ENCODE measurements at places on chromosomes 6 and 20.

GRCh38 chr6:12009876-12010634 lies 2.1 kb upstream of the HIVEP1 start:
- DNase-seq = no peak

GRCh38 chr6:74505391-74505790 lies 700.5 kb downstream of the COL12A1 start:
- DNase-seq = no peak

DNA sequence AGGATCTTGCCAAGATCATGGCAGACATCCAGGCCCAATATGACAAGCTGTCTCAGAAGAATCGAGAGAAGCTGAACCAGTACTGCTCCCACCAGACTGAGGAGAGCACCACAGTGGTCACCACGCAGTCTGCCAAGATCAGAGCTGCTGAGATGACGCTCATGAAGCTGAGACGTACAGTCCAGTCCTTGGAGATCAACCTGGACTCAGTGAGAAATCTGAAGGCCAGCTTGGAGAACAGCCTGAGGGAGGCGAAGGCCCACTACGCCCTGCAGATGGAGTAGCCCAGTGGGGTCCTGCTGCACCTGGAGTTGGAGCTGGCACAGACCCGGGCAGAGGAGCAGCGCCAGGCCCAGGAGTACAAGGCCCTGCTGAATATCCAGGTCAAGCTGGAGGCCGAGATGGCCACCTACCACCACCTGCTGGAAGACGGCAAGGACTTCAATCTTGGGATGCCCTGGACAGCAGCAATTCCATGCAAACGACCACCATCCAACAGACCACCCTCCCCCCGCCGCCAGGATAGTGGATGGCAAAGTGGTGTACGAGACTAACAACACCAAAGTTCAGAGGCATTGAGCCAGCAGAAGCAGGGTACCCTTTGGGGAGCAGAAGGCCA lies 44.7 kb upstream of the GRM4 start:
- no peak for DNase-seq

DNA sequence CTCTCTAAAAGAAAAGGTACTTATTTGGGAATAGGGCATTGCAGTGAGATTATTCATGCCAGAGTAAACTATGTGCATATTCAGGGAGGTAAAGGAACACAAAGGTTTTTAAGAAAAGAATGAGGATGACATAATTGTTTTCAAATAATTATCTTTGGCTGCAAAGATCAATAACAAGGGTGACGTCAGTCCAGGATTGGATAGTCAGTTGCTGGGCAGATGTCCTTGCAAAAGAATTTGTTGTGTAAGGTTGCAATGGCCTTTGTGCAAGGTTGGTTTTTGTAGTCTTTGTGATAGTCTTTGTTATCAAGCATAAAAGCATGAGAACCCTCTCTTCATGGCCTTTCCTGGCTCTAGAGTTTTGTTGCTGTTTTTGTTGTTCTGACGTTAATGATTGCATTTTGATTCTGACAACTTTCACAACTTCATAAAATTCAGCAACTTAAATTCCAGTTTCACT lies 17.7 kb downstream of the LOC128125822 start:
- DNase-seq = no peak

DNA sequence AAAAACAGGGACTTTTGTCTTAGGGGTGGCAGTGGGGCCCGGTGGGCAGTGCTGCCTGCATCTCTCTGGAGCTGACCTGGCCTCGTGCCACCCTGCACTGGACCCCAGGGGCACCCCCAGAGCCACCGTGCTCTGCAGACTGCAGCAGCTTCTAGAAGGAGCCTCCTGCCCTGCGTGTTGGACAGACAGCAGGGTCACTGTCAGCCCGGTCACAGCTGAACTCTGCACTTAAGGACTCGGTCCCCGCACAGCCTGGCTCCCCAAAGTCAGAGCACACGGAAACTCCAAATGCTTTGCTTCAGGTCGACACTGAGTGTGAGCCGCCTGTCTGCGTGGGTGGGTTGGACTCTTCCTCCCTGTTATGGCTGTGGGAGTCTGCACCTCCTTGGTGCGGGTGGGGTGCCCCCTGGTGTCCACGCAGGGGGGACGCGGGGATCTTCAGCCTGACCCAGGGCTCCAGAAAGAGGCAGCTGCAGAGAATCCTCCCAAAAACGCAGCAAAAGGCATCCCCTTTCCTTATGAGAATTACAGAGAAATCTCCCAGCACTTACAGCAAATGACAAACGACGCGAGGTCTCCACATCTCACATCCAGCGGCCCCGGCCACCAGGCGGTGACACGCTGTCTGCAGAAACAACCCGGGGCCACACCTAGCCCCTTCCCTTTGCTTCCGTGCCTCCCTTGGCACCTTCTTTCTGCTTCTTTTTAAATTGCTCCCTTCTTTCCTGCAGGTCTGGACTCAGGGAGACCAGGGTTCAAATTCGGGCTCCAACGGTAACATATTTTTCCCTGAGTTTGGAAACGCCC lies 36.3 kb upstream of the DACT2 start:
- peak; percentile 17 for DNase-seq

DNA sequence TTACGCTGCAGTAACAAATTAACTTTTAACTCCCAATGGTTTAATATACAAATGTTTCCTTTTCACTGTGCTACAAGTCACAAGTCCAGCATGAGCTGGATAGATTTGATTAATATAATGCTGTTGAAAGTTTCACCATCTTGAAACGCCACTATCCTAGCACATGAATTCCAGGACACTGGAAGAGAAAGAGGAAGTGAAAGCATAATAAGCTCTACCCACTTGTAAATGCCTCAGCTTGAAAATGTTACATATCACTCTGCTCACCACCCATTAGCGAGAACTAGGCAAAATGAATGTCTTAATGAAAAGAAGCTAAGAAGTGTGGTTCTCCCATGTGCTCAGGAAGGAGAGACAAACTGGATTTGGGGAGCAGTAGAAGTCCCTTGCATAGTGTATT lies 46.9 kb downstream of the PCSK2 start:
- DNase-seq = no peak

DNA sequence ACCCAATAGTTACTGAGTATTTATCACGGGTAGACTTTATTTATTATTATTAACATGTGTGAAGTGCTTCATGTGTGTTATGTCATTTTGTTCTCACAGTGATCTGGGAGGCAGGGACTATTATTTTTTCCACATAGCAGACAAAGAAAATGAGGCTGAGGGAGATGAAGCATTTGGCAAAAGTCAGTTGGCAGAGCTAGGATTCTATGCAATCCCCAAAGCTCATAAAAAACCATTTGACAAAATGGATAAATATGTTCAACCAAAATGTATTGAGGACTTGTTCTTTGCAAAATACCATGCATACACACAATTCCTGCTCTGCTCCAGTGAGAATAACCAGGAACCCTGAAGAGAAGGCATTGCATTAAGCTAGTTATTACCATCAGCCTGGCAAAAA lies 184.4 kb downstream of the HS3ST5 start:
- no peak for DNase-seq
